ENCODE measurements at places on chromosomes 7 and 10.

DNA sequence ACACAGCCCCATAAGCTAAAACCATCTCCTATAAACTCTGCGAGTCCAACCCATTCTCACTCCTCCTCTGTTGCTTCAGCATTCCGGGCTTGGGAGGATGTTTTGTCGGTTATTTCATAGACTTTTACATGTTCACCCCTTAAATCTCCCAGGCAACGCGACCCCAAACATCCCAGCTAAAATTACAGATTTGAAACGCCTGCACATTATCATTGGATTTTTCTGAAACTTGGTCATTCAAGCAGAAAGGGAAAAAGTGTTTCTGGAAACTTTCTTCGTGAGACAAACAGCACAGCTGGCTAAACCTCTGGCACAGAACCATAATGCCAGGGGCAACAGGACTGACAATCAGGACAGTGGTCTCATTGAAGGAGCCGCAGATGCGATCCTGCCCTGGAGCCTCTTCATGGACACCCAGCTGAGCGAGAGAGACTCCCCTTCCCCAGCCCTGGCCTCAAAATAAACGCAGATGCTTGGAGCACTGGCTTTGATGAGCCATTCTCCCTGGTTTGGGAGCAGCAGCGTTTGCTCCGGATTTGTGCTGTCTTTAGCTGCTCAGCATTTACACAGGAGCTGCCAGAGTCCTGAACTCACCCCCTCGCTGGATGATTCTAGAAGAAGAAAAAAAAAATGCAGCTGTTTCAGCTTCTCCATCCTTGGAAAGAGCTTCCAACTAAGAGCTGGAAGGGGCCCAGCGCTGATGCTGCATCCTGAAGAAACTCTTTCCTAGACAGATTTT, 30.1 kb downstream of the AFAP1L2 start:
- no peak for DNase-seq

GRCh38 chr7:123209786-123210185, 10.0 kb upstream of the SLC13A1 start:
- no peak for DNase-seq

DNA sequence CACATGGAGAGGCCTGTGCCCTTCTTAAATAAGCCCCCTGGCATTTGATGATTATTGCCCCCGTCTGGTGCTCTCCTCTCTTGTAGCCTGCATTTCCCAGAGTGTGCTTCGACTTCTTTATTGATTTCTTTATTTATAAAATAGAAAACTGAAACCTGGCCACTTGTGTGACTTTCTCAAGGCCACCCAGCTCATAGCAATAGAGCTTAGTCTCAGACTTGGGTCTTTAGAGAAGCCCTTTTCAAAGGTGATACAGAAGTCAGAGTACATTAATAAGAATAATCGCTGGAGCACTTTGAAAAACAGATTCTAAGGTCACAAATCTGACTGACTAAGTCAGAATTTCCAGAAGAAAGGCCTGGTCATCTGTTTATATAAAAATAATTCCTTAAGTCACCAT, 86.6 kb downstream of the NOC3L start:
- no peak for DNase-seq

GRCh38 chr10:100645613-100646392, 99.6 kb upstream of the PAX2 start:
- DNase-seq, result no peak

DNA sequence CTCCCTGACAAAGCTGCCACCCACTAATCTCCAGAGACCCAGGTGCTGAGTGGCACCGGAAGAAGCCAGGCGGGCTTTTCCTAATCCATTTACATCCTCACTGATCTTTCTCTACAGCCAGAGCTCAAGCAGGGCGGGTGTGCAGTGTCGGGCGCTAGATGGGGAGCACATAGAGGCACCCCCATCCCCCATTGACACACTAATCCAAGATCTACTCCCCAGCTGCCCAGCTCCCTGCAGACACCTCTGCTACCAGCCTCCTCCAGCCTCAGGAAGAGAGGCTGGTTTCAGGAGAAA, 22.2 kb downstream of the FRMPD2 start:
- no peak for DNase-seq

DNA sequence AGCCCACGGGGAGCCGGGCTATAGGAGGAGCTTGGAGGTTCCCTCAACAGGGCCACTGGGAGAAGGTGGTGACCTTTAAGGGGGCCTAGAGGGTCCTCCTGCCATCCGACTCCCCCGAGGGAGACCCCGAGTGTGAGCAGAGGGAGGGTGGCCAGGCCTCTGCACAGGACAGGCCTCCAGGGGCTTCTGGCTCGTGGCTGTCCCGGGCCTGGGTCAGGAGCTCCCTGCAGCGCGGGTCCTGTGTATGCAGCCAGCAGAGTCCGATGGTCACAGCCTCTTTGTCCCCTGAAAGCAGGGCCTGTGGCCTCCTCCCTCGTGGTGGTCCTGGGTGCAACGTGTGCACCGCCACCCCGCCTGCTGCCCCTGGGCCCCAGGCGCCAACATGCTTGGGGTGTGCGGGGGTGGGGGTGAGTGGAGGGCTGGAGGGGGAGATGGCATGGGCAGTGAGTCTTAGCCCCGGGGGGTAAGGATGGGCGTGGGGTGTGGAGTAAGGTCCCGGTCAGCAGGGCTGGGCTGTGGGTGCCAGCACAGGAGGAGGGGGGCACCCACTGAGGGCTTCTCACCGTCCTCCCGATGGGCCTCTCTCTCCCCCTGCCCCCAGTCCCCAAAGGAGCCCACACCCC, 27.1 kb downstream of the UNCX start:
- no peak for DNase-seq

- no peak for DNase-seq
These were observed 162.5 kb downstream of the DNAJB6 start for GRCh38 chr7:157499121-157499834.

GRCh38 chr7:12923971-12924370, 236.5 kb downstream of the ARL4A start:
- no peak for DNase-seq

- DNase-seq, result no peak
These were observed 165.5 kb downstream of the PKD1L1 start for GRCh38 chr7:47782792-47783191.

Data from activated T-helper 9 cell treated with anti-CD3 and anti-CD28 coated beads, Interleukin-2, amount 50 U/mL, for 16 hours (primary cell).